ENCODE measurements at places on chromosomes 2 and 18.

GRCh38 chr2:212539072-212539880, 674 bp upstream of the ERBB4 start:
- peak; percentile 82 for DNase-seq

DNA sequence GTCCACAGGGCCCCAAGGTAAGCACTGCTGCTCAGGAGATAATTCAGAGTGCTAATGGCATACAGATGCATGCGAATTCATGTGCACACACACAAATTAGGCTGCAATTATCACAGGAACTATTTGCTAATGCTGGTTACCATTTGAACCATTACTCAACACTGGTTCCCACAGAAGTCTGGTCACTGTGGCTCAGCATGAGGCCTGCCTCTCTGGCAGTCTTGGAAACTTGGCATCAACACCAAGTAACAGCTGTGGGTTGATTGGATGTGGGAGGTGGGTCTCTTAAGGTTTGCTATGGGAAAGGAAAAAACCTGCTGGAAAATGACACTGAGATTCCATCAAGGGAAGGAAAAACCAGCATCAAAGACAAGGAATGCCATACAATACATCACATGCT, 105.0 kb downstream of the CELF4 start:
- DNase-seq: no peak

GRCh38 chr2:112150447-112150846, 12.3 kb downstream of the FBLN7 start:
- no peak for DNase-seq

- DNase-seq: peak; percentile 89
Observed at GRCh38 chr2:72862239-72862988, 24.8 kb upstream of the SPR start.

- no peak for DNase-seq
Observed at GRCh38 chr2:216492597-216493333, 5.9 kb upstream of the RPL37A start.

Measured in globus pallidus (tissue), 1 donor.